ENCODE measurements at places on chromosomes 1 and 21.

- no peak for DNase-seq
Measured at GRCh38 chr1:48687282-48688045, 89.2 kb downstream of the BEND5 start.

DNA sequence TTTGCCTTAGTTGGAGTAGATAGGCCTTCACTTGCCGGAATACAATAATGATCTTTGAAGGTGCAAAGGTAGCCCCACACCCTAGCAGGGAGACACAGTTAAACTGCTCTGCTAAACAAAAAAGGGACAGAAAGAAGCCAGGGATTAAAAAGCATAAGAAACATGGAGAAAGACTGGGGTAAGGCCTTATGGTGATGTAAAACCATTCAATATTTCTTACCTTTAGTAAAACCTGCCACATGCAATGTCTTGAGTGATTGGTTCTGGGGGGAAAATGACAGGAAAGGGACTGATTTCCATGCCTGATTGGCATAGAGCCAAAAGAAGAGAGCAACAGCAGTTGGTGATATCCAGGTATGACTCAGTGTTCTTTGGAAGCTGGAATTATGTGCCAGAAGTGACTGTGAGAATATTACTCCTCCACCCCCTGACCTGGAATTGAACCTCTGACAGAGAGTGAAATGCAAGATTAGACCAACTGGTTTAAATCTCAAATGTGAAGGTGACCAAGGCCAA is 8.1 kb downstream of the DNASE2B start:
- no peak for DNase-seq

- DNase-seq, result no peak
Measured at GRCh38 chr1:194394676-194395075, 1208.3 kb upstream of the B3GALT2 start.

GRCh38 chr1:178271471-178271870 is 177.6 kb downstream of the RASAL2 start:
- no peak for DNase-seq

GRCh38 chr1:47898133-47898845 is 98.9 kb downstream of the TRABD2B start:
- DNase-seq, result peak; percentile 69

DNA sequence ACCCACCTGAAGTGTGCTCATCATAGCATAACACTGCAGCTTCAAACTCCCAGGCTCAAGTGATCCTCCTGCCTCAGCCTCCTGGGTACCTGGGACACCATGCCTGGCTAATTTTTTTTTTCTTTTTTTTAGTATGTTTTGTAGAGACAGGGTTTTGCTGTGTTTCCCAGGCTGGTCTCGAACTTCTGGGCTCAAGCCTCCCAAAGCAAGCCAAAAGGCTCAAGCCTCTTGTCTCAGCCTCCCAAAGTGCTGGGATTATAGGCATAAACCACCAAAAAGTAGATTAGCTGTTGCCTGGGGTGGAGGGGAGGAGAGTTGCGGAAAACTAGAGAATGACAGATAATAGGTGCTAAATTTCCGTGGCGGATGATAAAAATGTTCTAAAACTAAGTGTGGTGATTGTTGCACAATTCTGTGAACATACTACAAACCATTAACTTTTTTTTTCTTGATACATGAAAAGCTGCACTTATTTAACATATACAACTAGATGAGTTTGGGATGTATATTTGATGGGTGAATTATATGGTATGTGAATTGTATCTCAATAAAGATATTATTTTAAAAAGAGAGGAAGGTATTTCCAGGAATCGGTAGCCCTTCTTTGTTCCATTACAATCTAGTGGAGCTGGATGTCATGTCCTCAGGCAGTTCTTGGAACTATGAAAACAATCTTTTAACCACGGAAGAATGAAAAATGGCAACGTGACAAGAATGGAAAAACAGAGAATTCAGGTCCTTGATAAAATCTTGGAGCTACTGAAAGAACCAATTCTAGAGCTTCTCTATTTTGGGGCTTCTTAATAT is 27.3 kb upstream of the MED18 start:
- no peak for DNase-seq

- DNase-seq, result peak; percentile 82
Measured at GRCh38 chr21:42674351-42674940, 21.0 kb downstream of the PDE9A start.

- no peak for DNase-seq
Measured at GRCh38 chr21:45769896-45770295, 126.4 kb downstream of the PCBP3 start.
